Stimulated activated CD4-positive, alpha-beta T cell treated with anti-CD3 and anti-CD28 coated beads, Interleukin-15, amount 100 ng/mL, for 48 hours (primary cell): ENCODE measurements at places on chromosomes 2 and 18.

GRCh38 chr2:237896507-237896892, 37.1 kb downstream of the RAMP1 start:
- no peak for DNase-seq

- DNase-seq, result no peak
These were observed 27.2 kb upstream of the LANCL1 start for GRCh38 chr2:210503725-210504191.

DNA sequence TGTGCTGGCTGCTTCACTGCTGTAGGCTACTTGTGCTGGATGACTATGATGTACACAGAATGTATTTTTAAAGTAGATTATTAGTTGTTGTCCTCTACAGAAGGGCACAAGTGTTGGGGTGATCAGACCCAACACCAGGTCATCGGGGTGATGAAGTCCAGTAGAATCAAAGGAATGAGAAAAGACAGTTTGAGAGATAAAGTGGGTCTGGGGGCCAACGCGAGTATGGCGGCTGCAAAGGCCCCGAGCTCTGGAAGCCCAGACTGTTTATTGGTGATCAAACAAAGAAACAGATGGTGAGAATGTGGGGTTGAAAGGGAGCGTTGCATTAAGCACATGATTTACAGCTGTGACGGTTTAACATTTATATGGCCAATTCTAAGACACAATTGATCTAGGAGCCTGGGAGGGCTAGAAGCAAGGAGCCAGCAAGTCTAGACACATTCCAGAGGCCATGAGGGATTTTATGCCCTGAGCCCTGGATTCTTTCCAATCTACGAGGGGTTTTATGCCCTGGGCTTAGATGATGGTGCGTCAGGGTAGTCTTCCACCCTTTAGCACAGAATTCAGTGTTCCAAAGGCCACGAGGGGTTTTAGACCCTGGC, 153.5 kb downstream of the AGPS start:
- no peak for DNase-seq

DNA sequence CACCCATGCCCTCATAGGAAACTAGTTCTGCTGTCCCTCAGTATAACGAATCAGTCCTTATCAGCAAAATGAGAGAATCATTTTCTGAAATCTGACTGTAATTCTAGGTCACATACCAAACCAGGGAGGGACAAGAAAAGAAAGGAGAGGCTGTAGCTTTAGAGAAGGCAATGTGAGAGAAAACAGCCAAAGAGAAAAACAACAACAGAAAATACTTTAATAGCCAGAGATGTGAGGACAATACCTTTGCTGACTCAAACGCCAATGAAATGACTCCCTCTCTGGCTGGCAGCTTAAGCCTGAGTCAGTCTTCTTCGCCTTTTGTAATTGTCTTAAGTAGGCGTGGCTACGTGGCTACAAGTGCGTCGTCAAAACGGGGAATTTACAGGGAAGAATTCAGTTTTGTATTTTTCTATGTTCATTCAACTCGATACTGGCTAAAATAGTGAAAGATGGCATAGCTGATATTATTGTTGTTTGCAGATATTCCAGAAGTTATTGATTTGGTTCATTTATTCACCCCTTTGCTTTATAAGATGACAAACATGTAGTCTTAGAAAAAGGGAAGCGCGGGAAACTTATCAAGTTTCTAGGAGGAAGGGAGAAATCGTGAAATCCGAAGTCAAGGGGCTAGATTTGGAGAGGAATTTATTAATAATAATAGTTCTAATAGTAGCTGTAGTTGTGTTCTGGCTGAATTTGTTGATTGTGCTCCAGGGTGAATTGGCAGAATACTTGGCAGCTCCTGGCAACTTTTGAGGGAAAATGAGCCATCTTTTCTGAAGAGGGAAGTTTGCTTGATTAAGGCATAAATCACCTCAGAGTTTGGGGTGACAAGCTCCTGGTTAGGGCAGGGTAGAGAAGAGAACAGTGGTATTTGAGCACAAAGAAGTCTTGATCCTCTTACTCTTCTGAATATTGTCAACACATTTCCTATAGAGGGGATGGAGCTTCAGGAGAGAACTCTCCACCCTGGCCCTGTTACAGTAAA, at the start of gene IL1A:
TSS of gene IL1A (minus strand) at position 295 of the 991 bp plus-strand sequence. CDS start 723 bp downstream, outside the sequence.
- no peak for DNase-seq

DNA sequence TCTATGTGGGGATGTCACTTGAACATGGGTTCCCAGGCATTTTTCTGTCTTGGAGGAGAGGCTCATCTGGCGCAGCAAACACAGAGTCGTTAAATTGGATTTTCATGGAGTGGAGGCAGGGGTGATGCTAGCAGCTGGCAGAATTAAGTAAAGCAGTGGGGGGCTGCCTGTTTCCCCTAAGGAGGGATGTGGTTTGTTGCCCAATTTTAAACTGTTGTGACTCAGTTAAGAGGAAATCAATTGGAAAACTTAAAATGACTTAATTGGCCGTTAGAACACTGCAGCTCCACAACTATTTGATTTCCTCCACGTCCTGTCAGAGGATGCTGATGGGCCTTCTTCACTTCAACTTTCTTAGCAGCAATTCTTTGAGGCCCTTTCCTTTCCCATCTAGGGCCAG, 354.1 kb upstream of the ATP5MC3 start:
- DNase-seq, result no peak

GRCh38 chr18:3262234-3263131, 550 bp downstream of the MYL12B start:
- no peak for DNase-seq

DNA sequence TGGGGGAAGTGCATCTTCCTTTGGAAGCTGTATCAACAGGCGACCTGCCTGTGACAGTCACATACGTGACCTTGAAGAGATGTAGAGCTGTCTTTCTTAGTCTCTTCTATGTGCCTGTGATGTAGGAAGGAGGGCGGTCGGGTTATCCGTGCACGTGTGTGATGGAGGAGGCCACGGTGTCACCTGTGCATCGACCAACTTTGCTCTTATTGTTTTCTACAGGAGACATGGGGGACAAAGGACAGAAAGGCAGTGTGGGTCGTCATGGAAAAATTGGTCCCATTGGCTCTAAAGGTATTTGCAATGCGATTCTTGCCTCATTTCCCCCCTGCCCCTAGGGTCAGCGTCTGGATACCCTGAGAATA, 20.7 kb upstream of the ALLC start:
- DNase-seq, result no peak

DNA sequence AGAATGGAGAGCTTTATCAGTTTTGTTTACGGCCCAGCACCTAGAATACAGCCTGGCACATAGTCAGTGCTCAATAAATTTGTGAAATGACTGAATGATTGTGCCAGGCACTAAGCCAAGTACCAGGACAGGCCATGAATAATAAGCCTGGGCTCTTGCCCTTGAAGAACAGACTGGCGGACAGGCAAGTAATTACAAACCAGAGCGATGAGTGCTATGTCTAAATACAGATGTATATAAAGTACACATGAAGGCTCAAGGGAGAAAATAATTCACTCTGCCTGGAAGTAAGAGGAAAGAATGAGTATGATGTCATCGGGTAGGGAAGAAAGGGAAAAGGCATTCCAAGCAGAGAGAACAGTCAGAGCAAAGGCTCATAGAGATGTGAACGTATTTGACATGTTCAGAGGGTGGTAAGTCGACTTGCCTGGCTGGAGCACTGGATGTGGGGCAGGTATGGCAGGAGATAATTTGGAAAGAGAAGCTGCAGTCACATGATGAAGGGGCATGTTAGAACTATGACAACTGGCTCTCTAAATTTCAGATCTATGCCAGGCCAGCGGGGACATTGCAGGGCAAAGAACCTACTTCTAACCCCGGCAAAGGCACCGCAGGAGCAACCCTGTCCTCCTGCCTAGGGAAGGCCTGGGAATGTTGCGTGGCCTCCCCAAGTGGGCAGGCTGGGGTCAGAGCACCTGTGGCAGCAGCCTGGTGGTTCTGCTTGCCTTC, 119.1 kb upstream of the STPG4 start:
- DNase-seq, result no peak

- DNase-seq, result no peak
These were observed 72.2 kb upstream of the MAP2 start for GRCh38 chr2:209351636-209352035.

GRCh38 chr2:241729868-241730267, 4.6 kb upstream of the D2HGDH start:
- DNase-seq, result no peak

GRCh38 chr2:217440000-217440399, 562.8 kb downstream of the TNS1 start:
- no peak for DNase-seq

DNA sequence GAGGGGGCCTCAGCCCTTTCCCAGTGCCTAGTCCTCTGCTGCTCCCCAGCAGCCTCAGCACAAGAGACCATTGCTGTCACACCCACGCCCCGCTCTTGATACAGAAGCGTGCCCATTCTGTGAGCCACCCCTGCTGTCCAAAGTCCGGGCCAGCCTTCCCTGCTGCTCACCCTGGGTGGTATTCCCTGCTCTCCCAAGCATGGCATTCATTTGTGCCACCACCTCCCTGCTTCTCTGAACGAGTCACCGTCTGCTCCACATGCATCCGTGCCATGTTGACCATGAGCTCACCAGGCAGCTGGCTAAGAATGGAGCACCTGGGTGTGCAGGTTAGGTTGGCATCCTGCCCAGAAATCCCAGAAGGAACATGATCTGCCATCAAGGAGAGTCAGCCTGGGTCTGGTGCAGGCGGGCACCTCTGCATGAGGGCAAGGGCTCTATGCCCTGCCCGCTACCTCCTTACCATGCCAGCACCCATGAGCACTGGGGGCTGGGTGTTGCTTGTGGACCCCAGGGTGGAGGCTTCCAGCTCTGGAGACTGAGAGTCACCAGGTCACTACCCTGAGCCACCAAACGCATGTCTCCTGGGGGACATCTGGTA, 63.0 kb downstream of the TWIST2 start:
- DNase-seq, result no peak

GRCh38 chr2:234686088-234686890, 189.4 kb upstream of the ARL4C start:
- DNase-seq, result no peak

DNA sequence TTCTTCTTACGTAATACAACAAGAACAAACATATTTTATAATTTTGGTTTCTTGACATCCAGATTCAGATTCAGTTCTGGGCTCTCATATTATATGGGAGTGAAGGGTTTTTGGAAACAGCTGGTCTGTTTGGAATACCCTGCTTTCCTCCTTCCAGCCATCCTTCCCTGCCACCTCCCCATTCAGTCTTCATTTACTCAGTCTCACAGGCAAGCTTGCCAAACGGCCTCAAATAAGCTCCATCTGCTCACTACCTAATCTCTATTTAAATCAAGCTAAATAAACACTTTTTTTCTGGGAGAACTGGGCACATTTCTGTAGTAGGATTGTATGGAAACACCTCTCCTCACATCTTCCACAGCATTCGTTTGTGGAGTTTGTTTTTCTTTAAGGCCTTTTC, 147.5 kb downstream of the RND3 start:
- DNase-seq, result no peak

GRCh38 chr18:5543773-5544389, at the start of gene EPB41L3:
Gene EPB41L3, minus strand, starts transcription at chr18:5543997. Its CDS starts 54,814 bp downstream, at chr18:5489183.
- DNase-seq, result no peak

DNA sequence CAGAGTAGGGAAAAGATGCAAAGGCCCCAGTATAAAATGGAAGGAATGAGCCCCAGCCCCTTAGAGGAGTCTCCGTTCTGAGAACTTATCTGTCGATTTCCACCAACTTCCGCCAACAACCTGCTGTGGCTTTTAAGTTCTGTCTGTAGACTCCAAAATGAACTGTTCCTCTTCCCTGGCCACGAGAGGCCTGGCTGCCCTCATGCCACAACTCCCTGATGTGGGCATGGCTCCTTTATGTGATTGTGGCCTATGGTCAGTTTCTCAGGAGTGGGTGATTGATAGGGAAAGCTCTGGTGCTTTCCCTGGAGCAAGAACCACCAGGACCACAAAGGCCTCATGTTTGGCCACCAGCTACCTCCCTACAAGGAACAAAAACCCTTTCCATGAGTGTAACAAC, 18.8 kb upstream of the CD207 start:
- DNase-seq, result no peak

GRCh38 chr18:44582456-44582855, 98.2 kb upstream of the SETBP1 start:
- no peak for DNase-seq

DNA sequence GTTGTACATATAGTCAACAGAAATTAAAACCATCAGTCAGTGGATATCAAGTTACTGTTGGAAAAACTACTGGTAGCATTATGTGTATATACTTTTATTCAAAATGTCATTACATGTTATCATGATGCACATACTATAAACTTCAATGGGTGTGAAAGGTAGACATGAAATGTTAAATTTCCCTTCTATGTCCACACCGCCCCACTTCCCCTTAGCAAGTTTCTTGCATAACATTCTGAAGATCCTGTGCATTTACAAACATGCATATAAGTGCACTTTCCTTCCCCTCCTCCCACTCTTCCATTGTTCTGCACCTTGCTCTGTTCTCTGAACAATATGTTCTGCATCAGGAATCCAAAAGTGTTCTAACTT, 16.6 kb upstream of the HK2 start:
- no peak for DNase-seq

DNA sequence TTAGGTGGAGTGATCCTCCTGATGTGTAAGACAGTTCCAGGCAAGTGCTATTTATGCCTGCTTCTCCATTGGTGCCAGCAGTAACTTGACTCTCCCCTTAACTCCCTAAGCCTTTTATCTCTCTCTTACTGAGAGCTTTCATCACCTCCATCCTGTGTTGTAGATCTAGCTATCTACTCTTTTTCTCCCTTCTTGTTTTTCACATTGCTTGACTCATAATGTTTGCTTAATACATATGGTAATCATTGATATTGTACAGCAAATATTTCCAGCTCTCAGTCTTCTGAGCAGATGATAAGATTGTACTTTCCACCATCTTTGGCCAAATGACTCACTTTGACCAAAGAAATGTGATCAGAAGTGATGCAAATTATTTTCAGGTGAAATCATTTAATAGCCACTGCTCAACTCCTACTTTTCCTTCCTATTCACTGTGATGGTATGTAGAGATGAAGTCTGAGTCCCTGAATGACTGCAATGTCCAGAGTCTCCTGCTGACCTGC, 165.0 kb downstream of the PLCL1 start:
- no peak for DNase-seq

- DNase-seq, result no peak
These were observed 190.1 kb downstream of the TTC32 start for GRCh38 chr2:19711470-19712372.

- no peak for DNase-seq
These were observed 12.4 kb upstream of the IL1R1 start for GRCh38 chr2:102129951-102130646.

DNA sequence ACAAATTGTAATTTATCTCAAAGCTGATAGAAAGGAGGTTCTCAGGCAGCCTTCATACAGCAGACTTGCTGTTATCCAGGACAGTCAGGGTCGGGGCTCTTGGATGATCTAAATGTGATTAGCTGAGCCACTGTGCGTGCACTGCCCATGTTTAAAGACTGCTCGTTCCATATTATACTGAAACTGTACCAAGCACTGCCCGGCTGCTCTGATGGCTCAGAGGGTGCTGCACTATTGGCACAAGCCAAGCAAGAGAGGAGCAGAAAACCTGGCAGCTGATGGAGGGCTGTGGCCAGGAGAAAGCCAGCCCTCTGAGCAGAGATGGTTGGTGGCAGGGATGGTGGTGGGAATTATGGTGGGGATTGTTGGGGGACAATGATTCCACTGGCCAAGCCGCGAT, 63.4 kb downstream of the COL6A3 start:
- DNase-seq, result no peak
